Glomerular endothelial cell (primary cell): ENCODE measurements at places on chromosomes 5 and 9. TPM values are rescaled to one million over a fixed set of nuclear protein-coding genes. Genes with fewer than 3 reads are reported as not detected.

SSNA1 gene
- total RNA-seq, result 91.8 and 109 TPM in 2 replicates

MROH2B gene
- not detected in 2 replicates for total RNA-seq

EEIG1 gene
- total RNA-seq, result 29.6 TPM in 2 replicates

SCGB3A2 gene
- not detected in 2 replicates for total RNA-seq

ADRA1B gene
- 0.39 and 1.3 TPM in 2 replicates for total RNA-seq

DAB2 gene
- total RNA-seq, result 164 and 242 TPM in 2 replicates

GADD45G gene
- total RNA-seq, result 0.35 and 0.97 TPM in 2 replicates

OCLN gene
- 4.3 and 7.4 TPM in 2 replicates for total RNA-seq

ANKRD20A1 gene
- total RNA-seq, result 0.24 and 0.58 TPM in 2 replicates

FBP1 gene
- 1.7 TPM in 1 of 2 replicates, not detected in the other for total RNA-seq

UNC5A gene
- 18.5 and 24.0 TPM in 2 replicates for total RNA-seq

SLC6A7 gene
- total RNA-seq, result not detected in 2 replicates

PCDHB14 gene
- total RNA-seq, result 1.6 and 6.7 TPM in 2 replicates

PRLR gene
- not detected in 2 replicates for total RNA-seq

SLCO4C1 gene
- total RNA-seq, result 0.10 and 0.29 TPM in 2 replicates

CSF2 gene
- 9.5 and 31.6 TPM in 2 replicates for total RNA-seq

IL17B gene
- not detected in 2 replicates for total RNA-seq

FAM120A gene
- 79.5 and 99.2 TPM in 2 replicates for total RNA-seq

NEUROG1 gene
- not detected in 2 replicates for total RNA-seq

QSOX2 gene
- 12.8 and 23.7 TPM in 2 replicates for total RNA-seq

ALAD gene
- 18.9 and 19.6 TPM in 2 replicates for total RNA-seq

GABBR2 gene
- 1.0 and 3.3 TPM in 2 replicates for total RNA-seq

TPPP gene
- 0.19 and 0.58 TPM in 2 replicates for total RNA-seq

SV2C gene
- total RNA-seq, result not detected in 2 replicates

ZNF883 gene
- 2.2 and 4.1 TPM in 2 replicates for total RNA-seq

KLHL9 gene
- 29.3 and 31.4 TPM in 2 replicates for total RNA-seq

C5 gene
- 0.29 and 1.7 TPM in 2 replicates for total RNA-seq

ZDHHC11 gene
- total RNA-seq, result 0.24 and 0.70 TPM in 2 replicates

INSYN2B gene
- 3.0 and 8.0 TPM in 2 replicates for total RNA-seq

G3BP1 gene
- total RNA-seq, result 144 and 147 TPM in 2 replicates

CCDC171 gene
- 0.58 TPM in 2 replicates for total RNA-seq

CNTNAP3B gene
- total RNA-seq, result 18.8 and 51.5 TPM in 2 replicates

F2R gene
- total RNA-seq, result 368 and 472 TPM in 2 replicates

TXNDC8 gene
- total RNA-seq, result not detected in 2 replicates

SPACA9 gene
- 3.2 TPM in 2 replicates for total RNA-seq
